ENCODE measurements at places on chromosomes 7 and 10. TPM values are rescaled to one million over a fixed set of nuclear protein-coding genes. Genes with fewer than 3 reads are reported as not detected.

The LIPF gene
- total RNA-seq: not detected

The AP1S1 gene
- 50.0 TPM for total RNA-seq

The PNLIPRP1 gene
- total RNA-seq: not detected

The GSTK1 gene
- 502 TPM for total RNA-seq

Measured in activated CD4-positive, alpha-beta memory T cell treated with anti-CD3 and anti-CD28 coated beads, Interleukin-2, amount 10 ng/mL, durations not matched to agents 7 days and 5 days (primary cell).